ENCODE measurements at places on chromosomes 1 and 21. TPM values are rescaled to one million over a fixed set of nuclear protein-coding genes. Genes with fewer than 3 reads are reported as not detected.
A peak's percentile ranks its signal among the peaks of the same experiment; 100 is the strongest.

SYPL2 gene
- 1.6 TPM for total RNA-seq

CADM3 gene
- 1.2 TPM for total RNA-seq

- DNase-seq, result peak; percentile 80
Observed at GRCh38 chr1:234893725-234894630, 234.7 kb downstream of the TOMM20 start.

GRCh38 chr1:22048351-22049192, 3.9 kb upstream of the CDC42 start:
- peak; percentile 72 for DNase-seq

DNA sequence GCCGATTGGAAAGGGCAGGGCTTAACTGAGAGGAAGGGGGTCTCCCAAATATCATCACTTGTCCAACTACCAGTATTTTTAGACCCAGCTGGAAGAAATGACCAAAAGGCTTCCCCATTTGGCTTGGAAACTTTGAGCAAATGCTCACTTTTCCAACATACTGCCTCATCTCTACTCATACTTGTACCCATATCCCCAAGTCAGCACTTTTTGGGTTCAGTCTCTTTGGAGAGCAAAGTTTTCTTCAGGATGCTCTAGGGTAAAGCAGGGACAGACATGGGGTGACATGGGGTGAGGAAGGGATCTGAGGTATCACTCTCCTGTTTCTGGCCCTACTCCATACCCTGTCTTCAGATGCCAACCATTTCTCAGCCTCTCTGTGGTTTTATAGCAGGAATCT, 27.2 kb downstream of the LRRN2 start:
- no peak for DNase-seq

DNA sequence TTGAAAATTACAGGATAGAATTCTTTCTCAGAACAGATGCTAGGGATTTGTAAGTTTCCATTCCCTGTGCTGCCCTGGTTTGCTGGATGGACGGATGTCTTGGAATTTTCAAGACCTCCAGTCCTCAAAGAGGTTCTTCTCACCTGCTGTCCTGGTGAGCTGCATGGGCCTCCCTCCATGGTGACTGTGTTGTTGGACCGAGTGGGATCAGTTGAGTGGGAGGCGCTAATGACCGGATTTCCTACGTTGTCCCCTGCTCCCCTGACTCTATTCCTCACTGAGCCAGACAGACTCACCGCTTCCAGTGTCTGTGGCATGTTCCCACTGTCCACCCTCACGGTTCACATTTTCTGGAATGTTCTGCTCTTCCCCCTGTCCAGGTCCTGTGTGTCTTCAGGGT, 229.8 kb downstream of the CAMTA1 start:
- DNase-seq, result no peak

DNA sequence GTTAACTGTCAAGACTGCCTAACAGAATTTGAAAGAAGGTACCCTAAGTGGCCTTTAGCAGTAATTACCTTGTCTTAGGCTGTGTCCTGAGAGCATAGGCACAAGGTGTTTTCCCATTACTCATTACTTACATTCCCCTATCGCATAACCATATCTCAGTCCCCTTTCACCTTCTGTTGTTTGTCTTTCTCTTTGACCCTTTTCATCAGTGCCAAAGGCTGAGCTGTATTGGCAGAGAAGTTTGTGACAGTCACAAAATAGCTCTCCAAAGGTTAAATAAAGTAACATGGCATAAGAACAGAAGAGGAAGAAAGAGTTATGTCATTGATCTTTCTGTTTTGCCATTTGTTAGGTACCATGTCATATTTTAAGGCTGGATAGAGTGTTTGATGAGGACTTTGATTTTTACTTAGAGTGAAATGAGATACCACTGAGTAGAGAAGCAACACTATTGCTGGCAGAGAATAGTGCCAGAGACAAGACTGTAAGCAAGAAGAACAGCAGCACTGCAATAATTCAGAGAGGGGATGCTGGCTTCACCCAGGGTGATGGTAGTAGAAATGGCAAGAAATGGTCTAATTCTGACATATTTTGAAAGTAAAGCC, 497.8 kb downstream of the TTLL7 start:
- DNase-seq, result no peak

DNA sequence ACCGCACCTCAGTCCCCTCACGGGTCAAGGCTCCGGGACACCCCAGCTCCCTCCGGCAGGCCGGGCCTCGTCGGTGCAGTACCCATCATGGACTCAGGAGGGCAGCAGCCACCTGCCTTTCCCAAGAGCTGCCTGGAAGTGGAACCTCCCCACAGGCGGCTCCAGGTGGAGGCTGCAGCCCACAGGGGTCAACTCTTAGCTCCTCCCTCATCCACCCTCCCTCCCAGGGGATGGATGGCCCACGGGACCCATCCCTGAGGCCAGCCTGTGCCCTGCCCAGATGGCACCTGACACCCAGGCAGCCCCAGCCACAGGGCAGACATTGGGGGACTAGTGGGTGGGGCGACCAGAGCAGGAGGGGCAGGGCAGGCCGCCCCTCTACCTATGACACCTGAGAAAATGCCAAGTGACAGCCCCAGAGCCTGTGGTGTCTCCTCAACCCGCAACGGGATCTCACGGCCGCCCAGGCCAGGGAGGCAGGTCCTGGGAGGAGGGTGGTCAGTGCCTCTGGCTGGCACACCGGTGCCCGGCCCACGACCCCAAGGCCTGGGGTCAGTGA, 1.2 kb upstream of the ARHGEF16 start:
- DNase-seq, result peak; percentile 43

- no peak for DNase-seq
Observed at GRCh38 chr1:243735457-243735856, 114.6 kb downstream of the AKT3 start.

Data from RPMI7951 (cell line).